Muscle of leg (tissue), 16 donors: ENCODE measurements at places on chromosomes 4 and X. TPM values are rescaled to one million over a fixed set of nuclear protein-coding genes. Genes with fewer than 3 reads are reported as not detected.
A peak's percentile ranks its signal among the peaks of the same experiment; 100 is the strongest.

The SCOC gene
- total RNA-seq: 27.2 TPM

- no peaks in the 10 kb centered on the region for H3K4me1 ChIP-seq
- no peaks in the 10 kb centered on the region for H3K36me3 ChIP-seq
- H3K27ac ChIP-seq: no peak overlapping the region
- no peaks in the 10 kb centered on the region for H3K27me3 ChIP-seq
- DNase-seq: no peak
- H3K4me3 ChIP-seq: no peak overlapping the region
Measured at GRCh38 chrX:96989830-96990571, 106.3 kb downstream of the RPA4 start.

GRCh38 chr4:165009493-165010227 is 22.1 kb upstream of the TRIM60 start:
- no peaks in the 10 kb centered on the region for H3K4me1 ChIP-seq
- H3K36me3 ChIP-seq: no peaks in the 10 kb centered on the region

The TAB3 gene
- total RNA-seq: 8.1 TPM

- no peak overlapping the region for H3K27ac ChIP-seq
- H3K36me3 ChIP-seq: peaks cover 11% of the 10 kb centered on the region
- peak; percentile 66 for DNase-seq
- H3K4me1 ChIP-seq: peaks cover 6% of the 10 kb centered on the region
Measured at GRCh38 chr4:118772081-118772766, 63.7 kb downstream of the SEC24D start.

DNA sequence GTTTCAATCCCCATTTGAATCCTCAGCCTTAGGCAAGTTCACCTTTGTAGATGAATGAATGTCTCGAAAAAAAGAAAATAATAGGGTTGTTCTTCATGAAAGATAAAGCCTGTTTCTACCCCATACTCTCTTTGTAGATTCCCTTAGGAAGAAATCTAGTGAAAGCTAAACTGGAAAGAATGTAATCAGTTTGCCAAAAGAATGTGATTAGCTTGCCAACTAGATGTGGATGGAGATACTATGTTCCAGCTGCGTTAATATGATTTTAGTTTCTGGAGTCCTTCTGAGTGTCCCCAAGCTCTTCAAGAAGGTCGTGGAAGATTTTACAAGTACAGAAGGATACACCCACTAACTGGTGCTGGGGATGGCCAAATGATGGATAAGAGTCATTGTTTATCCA is 162.3 kb upstream of the EDNRA start:
- no peaks in the 10 kb centered on the region for H3K36me3 ChIP-seq
- DNase-seq: peak; percentile 90
- H3K4me1 ChIP-seq: no peaks in the 10 kb centered on the region
- H3K4me3 ChIP-seq: no peak overlapping the region

DNA sequence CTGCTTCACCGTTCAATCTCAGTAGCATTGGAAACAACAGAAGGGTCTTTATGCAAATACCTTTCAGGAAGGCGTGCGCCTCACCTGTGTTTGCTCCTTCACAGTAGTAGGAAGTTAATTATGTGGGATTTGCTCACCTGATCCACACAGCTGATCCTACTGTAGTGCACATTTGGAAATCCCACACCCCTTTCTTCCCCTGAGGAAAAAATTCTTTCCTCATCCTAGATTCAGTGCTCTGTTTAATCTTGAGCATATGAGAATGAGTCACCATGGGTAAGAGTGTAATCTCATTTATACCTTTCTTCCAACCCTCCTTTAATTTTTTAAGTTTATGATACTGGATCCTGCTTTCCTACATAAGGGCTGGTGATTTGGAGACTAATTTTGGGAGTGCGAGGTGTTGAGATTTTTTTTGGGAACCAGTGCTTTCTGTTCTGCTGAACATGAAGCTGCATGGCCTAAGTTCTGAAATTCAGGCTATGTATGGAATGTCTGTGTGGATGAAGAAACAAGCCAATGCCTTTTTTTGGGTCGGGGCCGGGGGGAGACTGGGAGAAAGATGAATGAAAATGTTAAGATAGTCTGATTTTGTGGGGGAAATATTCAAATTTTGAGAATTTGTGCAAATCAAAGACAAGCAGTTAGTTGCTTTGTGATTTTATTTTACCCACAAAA is 19.0 kb downstream of the GAB1 start:
- no peaks in the 10 kb centered on the region for H3K27me3 ChIP-seq
- DNase-seq: no peak
- peaks cover 16% of the 10 kb centered on the region for H3K4me1 ChIP-seq
- peak overlapping the region; percentile 31 for H3K27ac ChIP-seq

GRCh38 chr4:85496126-85496849 is 21.3 kb downstream of the ARHGAP24 start:
- H3K4me3 ChIP-seq: no peak overlapping the region
- H3K27me3 ChIP-seq: no peaks in the 10 kb centered on the region
- no peaks in the 10 kb centered on the region for H3K36me3 ChIP-seq
- DNase-seq: no peak
- peak overlapping the region; percentile 13 for H3K27ac ChIP-seq

GRCh38 chrX:19075754-19076153 is 46.5 kb downstream of the ADGRG2 start:
- DNase-seq: no peak
- H3K4me3 ChIP-seq: no peak overlapping the region
- no peak overlapping the region for H3K27ac ChIP-seq
- H3K27me3 ChIP-seq: peaks cover 7% of the 10 kb centered on the region
- H3K4me1 ChIP-seq: no peaks in the 10 kb centered on the region

- no peaks in the 10 kb centered on the region for H3K36me3 ChIP-seq
- H3K4me1 ChIP-seq: no peaks in the 10 kb centered on the region
- no peaks in the 10 kb centered on the region for H3K27me3 ChIP-seq
- H3K27ac ChIP-seq: no peak overlapping the region
- DNase-seq: peak; percentile 10
- H3K4me3 ChIP-seq: no peak overlapping the region
Measured at GRCh38 chrX:70470850-70471289, 26.2 kb downstream of the DLG3 start.

The C4orf54 gene
- 114 TPM for total RNA-seq

The TRIM75 gene
- total RNA-seq: 0.09 TPM

DNA sequence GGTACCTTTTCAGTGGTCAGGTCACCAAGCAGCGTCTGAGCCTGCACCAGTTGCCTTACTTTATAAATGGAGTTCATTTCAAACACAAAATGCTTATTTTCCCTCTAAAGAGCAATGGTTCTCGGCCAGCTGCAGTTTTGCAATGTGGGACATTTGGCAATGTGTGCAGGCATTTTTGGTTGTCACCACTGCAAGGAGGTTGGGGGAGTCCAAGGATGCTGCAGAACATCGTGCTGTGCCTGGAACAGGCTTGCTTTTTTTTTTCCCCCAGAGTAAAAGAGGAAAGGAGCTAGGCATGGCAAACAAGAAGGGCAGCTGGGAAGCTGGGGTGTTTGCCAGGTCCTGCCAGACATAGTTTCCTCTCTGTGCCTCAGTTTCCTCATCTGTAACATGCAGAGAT is 115.6 kb downstream of the GPR143 start:
- peaks cover 21% of the 10 kb centered on the region for H3K4me1 ChIP-seq
- no peak overlapping the region for H3K4me3 ChIP-seq
- no peaks in the 10 kb centered on the region for H3K36me3 ChIP-seq

GRCh38 chr4:169582706-169583105 is 29.7 kb downstream of the NEK1 start:
- H3K4me3 ChIP-seq: no peak overlapping the region
- no peaks in the 10 kb centered on the region for H3K4me1 ChIP-seq
- H3K27ac ChIP-seq: no peak overlapping the region
- H3K36me3 ChIP-seq: peaks cover 14% of the 10 kb centered on the region
- H3K27me3 ChIP-seq: no peaks in the 10 kb centered on the region
- DNase-seq: no peak
